H9 (cell line): ENCODE measurements at places on chromosomes 11 and 22.

DNA sequence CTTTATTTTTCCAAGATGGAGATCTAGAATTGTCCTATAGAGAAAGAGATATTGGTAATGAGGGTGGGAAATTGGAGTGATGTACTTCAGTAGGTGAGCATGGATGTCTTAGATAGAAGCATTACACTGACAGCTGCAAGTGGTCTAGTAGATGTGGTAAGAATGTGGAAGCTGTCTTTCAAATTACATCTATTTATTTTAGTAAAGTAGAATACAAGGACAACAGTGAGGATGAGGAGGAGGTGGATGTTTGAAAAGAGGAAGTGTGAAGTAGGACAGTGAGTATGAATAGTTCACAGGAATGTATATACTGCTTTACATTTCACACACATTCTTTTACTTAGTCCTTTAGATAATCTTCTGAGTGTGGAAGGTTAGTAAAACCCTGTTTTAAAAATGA, 64.2 kb downstream of the HIPK3 start:
- no peak for DNase-seq

DNA sequence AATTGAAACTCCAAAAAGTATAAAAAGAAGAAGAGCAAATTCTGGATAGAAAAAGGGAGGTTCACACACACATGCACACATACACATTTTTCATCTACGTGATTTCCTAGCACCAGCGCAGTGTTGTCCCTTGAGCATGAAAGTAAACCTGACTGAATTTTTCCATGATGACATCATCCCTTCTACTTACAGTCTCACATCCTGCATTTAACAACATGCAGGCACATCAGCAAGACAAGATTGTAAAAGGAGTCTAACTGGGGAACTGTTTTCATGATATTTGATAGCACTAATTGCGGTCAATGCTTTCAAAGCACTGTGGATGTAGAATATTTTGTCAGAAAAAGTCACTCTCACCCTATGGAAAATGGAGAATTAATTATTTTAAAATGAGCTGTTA, 36.6 kb downstream of the GAS2 start:
- DNase-seq = no peak

GRCh38 chr11:68215524-68216170, 2.6 kb upstream of the KMT5B start:
- no peak for DNase-seq

DNA sequence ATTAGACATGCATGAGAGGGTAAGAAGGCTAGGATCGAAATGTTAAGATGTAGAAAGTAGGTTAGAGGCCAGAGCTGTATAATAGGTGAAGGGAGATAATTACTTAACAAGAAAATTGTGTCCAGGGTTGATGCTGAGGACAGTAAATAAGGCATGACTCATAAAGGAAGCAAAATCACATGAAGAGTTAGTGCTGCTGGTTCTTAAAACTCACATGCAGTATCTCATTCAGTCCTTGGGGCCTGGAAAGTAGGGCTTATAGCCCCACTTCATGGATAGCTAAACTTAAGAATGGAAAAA, 130.2 kb downstream of the NCAM1 start:
- no peak for DNase-seq

DNA sequence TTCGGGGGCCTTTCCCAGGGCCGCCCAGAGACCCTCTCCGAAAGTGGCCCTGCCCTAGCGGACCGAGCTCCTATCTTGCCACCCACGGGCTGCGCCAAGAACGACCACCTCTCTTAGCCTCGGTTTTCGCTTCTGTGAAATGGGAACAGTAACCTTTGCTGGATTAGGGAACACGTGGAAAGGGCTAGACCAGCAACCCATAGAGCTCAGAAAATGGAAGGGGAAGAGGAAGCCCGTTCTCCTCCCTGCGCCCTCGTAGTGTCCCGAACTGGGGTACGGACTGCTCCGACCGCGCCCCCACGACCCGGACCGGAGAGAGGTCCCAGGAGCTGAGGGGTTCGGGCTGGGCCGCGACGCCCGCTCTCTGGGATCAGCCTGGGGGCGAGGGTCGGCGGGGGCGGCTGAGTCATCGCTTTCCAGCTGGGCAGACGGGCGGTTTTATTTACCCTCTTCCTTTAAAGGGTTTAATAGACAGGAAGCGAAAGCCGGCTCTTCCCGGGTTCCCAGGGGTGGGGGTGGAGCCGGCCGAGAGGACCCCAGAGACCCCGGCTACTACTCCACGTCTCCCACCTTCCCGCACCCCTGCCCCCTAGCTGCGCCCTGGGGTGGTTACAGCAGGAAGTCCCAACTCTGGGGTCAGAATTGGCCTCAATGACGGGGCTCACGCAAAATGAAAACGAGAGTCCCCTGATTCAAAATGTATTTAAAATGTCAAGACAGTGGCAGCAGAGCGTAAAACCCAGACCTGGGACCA, 907 bp upstream of the PHLDA2 start:
- peak; percentile 75 for DNase-seq

- no peak for DNase-seq
Measured at GRCh38 chr11:111395081-111395480, 16.0 kb upstream of the POU2AF1 start.

DNA sequence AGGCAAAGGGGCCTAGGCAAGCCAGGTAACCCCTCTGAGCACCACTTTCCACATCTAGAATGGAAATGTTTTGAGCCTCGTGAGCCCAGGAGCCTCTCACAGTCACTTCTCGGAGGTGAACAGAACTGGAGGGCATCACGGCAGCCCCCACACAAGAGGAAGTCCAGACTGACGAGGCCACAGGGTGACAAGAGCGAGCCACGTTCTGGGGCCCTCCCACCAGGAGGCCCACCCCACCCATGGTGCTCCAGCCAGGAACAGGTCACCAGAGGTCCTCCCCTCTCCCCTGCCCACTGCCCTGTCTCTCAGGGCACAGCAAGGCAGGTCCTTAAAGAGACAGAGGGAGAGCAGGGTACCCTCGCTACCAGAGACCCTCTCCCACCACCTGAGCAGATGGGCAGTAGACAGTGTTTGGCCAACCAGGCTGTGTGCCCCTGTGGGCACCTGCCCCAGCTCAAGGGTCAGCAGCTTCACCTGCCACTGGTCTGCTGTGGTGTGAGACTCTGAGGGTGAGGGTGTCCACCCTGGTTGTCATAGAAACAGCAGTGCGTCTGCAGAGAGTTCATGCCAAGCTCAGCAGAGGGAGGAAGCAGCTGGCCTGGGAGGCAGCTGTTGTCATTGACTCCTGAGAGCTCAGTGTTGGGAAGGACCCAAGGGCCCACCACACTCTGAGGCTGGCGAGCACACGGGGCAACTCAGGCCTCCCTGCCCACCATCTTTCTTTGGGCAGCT, 31.4 kb downstream of the RSPH14 start:
- DNase-seq = no peak

DNA sequence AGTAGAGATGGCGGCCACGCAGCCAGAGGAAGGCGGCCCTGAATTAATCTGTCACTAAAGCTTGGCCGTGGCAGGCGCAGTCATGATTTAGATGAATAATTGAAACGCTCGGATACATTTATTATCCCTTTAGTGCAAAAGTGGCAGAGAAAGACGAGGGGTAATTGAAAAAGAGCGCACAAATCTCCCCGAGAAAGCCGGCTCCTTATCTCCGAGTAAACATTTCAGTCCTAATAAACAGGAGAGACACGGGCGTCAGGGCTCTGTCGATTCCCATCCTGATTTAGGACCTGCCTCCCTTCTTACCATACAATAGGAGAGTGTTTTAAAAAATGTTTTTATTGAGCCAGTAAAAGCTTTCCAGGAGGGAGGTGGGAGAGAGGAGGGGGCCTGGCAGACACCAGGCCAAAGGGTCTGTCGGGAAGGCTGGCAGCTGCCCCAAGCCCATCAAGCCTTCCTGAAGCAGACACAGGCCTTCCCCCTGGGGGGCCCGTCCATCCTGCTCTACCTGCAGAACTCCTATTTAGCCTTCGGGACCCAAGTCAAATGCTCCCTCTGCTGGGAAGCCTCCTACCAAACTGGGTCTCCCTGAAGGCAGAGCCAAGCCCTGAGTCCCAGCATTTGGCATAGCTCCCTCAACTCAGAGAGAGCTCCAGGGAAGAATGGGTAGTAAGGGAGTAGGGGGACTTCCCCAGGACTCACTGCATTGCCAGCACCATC, 22.8 kb downstream of the OTUB1 start:
- DNase-seq = no peak

DNA sequence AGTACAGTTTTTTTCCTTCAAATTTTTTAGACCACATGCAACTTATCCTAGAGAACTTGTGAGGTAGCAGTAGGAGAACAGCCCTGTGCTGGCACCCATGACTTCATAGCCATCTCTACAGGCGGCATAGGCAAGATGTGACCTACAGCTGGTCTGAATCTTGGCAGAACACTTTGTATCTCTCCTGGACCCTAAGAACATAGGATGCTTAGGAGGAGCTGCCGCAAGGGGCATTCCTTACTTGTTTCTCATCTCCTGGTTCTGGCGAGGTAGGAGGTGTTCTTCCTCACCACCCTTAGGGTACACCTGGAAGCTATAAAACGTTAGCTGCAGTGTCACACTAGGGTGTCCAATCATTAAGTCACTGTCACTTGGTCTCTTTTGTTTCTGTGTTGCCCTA, 16.4 kb downstream of the CWC15 start:
- DNase-seq = no peak

DNA sequence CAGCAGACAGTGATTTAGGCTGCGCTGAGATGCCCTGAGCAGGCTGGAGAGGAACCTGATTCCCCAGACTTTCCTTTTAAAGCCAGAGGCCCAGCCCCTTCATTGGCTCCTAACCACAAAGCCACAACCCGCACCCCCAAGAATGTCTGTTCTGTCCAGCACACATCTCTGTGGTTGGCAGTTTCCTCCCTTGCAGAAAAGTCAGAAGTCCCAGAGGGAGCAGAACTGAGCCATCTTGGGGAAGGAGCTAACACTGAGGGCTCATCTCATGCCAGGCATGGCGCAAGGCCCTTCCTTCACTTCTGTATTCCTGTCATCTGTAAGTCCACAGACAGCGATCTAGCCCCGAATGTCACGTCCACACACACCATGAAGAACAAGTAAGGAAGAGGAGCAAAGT, 97.1 kb upstream of the SYT13 start:
- DNase-seq = no peak

GRCh38 chr11:561148-562003, 606 bp downstream of the RASSF7 start:
- no peak for DNase-seq

- no peak for DNase-seq
Measured at GRCh38 chr11:72885749-72886609, 71.8 kb downstream of the ATG16L2 start.

DNA sequence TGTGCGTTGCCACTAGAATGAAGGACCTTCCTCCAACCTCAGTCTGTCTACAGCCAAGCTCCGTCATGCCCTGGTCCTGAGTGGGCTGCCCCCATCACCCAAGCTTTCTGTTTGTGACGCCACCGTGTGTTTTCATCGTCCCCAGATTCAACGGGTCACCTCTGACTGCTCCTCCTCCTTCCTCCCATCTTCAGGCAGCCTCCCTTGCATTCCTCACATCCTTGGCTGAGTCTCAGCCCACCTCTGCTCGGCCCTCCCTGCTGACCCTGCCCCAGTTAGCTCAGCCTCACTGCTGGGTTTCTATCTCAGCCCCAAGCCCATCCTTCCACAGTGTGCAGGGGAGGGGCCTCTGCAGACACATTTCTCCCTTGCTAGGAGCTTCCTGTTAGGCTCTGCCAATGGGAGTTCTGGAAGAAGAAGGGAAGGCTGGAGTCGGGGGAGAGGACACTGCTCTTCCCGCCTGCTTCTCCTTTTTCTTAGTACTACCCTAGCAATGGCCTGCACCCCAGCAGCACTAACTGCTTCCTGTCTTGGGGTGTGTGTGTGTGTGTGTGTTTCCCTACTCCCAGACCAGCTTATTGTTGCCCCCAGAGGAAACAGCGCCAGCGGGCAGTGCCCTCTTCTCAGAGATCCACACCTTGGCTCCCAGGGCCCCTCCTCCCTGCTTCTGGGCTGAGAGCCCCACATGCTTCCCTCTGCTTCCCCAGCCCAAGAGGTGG, 5.2 kb downstream of the IFT27 start:
- DNase-seq = peak; percentile 66

GRCh38 chr22:44444341-44445306, 53.4 kb downstream of the RTL6 start:
- DNase-seq = peak; percentile 74

DNA sequence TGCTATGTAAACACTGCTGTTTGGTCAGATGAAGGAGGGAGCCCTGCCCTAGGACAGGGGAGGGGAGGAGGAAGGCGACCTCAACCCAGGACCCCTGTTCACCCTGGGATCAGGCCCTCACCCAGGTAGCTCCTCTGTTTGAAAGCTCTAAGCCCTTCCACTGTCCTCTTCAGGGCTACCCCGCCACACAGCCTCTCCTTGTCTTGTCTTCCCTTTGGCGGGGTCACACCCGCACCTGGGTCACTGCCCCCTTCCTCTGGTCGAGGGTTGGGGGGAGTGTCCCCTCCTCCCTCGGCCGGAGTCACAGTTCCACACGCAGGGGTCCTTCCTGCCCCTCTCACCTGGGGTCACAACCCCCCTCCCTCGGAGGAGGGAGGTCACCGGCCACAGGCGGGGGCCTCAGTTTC, 463 bp upstream of the PTPMT1 start:
- no peak for DNase-seq

DNA sequence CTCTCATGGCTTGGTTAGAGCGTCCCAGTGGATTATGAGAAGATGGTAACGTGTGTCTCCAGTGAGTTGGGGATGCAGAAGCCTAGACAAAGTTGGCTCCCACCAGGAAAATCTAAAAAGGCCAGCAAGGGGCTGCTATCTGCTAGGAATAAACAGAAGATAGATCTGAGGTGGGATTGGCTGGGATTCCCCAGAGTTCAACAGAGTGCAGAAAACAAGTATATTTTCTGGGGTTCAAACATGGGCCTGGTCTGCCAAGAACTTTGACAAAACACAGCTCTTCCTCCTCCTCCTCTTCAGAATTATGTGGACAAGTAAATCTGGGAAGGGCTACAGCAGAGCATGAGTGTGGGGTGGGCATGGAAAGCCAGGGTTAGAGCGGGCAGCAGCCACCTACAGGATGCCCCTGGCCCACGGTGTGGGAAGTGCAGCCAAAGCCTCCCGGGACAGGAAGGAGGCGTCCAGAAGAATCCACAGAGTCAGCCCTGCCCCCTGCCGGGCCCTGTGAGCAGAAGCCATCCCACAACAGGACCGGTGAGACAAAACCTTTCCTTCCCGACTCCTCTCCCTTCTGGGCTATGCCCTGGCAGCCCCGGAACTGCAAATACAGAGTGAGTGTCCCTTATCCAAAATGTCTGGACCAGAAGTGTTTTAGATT, 67.1 kb downstream of the CD82 start:
- peak; percentile 70 for DNase-seq

- DNase-seq = no peak
Measured at GRCh38 chr22:49953027-49953679, 7.4 kb upstream of the PIM3 start.

DNA sequence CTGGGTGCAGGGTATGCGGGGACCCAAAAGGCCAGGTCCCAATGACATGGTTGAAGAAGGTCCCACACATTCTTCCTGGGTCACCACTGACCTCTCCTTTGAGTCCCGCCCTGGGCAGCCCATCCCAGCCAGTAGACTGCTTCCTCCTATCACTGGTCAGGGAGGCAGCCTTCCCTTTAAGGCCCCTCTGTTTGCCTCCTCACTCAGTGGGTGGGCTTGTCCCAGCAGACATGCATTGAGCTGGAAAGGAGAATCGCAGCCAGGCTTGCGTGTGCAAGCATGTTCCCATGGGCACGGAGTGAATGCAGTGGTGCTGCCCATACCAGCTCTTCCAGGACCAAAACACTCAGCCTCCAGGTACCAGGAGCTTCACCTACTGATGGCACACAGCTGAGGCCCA, 162.4 kb upstream of the SYT13 start:
- DNase-seq = no peak
